ENCODE measurements at places on chromosomes 11 and 22.

- DNase-seq: no peak
Measured at GRCh38 chr22:46974077-46974476, 211.6 kb downstream of the TBC1D22A start.

DNA sequence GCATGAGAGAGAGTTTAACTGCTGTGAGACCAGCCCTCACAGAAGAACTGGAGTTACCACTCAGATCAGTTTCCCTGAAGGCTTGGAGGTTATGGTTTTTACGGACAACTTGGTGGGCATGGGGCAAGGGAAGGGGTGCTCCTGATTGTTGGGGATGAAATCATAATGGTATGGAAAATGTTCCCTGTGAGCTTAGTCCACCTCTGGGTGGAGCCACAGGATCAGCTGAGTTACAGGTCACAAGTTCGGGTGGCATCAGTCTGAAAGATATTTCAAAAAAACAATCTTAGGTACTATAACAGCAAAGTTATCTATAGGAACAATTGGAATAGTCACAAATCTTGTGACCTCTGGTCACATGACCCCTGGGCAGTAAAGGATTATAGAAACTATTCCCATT is 162.9 kb downstream of the DLG2 start:
- no peak for DNase-seq

- DNase-seq: peak; percentile 45
Measured at GRCh38 chr11:10295064-10295901, 1.3 kb upstream of the SBF2 start.

GRCh38 chr22:29216873-29217666 is 11.4 kb downstream of the EMID1 start:
- DNase-seq: peak; percentile 38

- DNase-seq: no peak
Measured at GRCh38 chr11:12449961-12450715, 72.8 kb downstream of the PARVA start.

DNA sequence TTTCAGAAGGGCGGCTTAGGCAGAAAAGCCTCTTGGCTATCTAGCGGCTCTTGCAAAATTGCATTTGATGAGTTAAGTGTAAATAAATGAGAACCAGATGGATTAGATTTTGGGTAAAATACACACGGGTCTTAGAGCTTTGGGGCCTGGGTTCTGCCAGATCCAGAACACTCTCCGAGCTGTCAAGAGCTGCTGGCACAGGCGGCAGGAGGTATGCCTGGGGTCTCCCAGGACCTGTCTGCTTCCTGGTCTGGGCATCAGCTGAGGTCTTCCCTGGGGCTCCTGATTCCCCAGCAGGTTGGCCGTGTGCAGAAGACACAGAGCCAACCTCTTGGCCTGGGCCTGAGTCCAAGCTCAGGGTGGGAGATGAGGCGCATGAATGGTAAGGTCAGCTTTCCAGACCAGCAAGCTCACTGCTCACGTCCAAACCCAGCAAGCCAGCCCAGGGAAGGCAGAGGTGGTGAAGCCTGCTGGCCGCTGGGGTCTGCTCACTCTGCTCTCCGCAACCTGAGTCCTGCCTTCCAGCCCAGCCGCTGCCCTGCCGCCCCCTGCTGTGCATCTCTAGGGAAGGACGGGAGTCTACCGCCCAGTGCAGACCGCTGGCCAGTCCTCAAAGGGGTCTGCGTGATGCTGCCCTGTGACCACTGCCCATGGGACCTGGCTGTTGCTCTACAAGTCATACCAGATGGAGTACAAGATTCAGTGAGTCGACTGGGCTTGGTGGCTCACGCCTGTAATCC is 44.9 kb downstream of the SCUBE1 start:
- no peak for DNase-seq
